Activated T-helper 9 cell treated with anti-CD3 and anti-CD28 coated beads, Interleukin-2, amount 50 U/mL, for 16 hours (primary cell): ENCODE measurements at places on chromosomes 11 and 22.

DNA sequence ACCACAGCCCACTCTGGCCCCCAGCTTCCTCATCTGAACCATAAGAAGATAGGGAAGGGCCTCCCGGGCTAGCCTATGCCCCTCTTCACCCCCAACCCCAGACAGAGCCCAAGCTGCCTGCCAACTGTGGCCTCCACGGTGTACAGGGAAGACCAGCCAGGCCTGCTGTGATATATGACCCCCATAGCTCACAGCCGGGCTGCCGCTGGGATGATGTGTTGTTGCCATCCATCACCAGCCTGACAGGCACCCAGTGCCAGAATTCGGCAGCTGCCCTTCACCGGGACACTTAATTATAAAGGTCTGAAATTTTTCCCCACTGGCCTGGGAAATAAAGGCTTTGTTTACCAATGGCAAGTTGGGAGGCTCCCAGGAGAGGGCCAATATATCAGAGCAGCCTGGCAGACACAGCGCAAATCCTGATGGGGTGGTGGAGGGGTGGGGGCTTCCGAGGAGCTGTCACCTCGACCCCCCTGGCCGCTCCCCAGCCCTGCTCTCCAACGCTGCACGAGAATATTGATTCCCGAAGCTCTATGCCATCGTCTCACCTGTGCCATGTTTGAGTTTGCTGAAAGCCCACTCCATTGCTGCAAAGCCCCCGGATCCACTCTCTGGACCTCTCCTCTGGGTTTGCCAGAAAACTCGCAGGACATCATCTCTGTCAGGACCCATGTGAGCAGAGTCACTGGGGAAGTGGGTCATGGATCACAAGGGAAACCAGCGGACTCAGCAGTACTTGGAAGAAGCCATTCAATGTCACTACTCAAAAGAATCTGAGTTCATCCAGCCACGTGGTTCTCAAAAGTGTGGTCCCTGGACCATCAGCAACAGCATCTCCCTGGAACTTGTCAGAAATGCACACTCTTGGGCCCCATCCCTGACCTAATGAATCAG is 296.9 kb downstream of the MN1 start:
- no peak for DNase-seq

DNA sequence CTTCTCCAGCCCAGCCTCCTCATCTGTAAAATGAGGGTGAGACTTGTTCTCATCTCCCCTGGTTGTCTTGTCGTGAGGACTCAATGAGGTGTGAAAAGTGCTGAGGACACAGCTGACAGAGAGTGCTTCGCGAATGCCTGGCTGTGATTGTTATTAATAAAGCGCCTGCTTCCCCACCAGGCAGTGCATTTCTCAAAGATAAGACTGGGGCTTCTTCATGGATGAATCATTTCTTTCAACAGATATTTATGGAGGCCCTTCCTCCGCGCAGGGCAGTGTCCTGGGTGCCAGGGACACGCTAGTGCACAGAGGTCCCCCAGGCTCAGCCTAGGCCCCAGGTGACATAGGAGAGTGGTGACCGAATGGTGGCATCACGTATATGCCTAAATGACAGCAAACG is 34.3 kb upstream of the SHISAL1 start:
- DNase-seq, result no peak

DNA sequence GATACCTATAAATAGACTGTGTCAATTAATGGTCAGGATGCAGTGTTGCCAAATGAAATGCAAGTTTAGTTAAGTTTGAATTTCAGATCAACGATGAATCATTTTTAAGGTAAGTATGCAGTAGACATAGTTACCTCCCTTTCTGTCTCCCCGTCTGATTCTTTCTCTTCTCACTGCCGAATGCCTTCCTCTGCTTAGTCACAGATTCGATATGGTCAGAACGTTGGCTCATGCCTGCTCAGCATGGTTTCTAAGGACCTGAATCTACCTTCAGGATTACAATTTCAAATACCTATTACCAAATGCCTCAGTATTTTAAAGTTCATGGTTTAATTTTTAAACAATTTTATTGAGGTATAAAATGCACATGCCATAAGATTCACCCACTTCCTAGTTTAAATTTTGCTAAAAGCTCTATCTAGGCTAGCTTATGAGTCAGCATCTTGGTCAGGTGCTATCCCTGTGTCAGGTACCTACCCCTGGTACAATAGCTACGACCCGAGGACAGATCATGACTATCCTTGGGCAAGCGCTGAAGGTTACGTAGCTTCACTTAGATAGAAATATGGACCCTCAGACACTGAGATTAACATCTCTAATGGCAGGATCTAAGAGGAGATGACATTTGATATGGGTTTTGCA is 78.2 kb upstream of the SPON1 start:
- no peak for DNase-seq

DNA sequence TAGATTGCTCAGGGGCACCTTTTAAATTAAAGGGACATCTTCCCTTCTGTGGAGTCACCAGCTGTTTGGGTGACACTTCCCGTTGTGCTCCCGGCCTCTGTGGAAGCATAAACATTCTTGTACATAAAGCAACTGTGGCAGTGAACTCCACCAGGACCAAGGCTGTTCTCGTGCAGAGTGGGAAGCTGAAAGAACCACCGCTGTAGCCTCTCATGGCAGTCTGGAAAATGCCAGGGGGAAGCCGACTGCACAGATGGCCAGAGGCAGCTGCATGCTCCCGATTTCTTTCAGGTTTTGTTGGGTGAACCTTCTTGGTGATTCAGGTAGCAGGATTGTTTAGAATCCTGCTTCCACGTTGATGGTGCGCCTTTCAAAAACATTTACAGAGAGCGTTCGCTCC is 10.3 kb downstream of the UBASH3B start:
- no peak for DNase-seq

DNA sequence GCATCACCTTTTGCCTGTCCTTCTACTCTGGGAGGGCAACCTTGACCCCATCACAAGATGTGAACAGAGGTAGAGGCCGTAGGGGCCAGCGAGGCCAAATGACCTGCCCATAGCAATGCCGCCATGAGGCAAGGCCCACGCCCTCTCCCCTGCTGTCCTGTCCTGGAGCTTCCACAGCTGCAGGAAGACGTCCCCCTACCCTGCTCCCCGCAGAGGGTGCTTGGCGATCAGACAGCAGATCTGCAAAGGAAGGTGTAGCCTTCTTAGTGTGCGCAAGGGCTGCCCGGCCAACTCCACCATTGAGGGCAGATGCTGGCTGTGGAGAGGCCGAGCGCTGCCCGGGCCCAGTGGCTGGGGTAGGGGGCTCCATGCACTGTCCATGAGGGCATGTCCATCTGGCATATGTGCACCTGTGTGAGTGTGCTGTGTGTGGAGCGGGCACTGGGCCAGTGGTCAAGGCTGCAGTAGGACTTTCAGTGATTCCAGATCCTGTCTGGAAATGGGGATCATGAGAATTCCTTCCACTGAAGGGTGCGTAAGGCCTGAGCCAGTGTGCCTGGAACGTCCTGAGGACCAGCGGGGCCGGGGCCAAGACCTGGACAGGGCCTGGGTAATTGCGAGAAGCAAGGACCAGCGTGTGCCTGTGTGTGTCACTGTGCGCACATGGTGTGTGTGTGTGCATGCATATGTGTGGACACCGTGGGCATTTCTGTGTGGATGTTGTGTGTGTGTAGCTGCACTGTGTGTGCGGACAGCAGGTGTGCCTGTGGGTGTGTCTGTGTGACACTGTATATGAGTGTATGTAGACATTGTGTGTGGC is 11.0 kb downstream of the TRPM5 start:
- no peak for DNase-seq

DNA sequence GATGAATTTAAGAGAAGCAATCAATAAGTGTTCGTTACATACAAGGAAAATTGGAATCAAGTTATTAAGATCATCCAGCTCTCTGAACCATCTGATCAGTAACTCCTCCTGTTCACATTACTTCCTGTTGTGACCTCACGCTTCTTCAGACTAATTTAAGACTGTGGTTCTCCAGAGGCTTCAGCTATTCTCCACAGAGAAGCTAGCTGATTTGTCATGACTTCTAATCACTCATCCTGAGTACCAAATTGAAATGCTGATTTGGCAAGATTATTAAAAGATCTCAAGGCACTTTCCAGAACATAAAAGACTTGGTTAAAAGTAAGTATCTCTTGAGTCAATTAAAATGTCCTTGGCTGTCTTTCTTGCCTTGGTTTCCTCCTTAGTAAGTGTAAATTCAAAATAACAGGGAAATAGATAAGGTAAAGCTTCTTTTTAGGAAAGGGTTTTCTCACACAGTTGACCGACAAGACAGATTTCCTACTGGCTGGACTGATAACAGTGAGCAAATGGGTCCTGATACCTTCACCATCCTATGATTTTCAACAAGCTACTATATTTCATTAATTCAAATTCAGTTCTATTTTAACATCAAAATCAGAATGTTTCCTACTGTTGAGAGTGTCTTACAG is 38.5 kb downstream of the GAB2 start:
- DNase-seq, result no peak

DNA sequence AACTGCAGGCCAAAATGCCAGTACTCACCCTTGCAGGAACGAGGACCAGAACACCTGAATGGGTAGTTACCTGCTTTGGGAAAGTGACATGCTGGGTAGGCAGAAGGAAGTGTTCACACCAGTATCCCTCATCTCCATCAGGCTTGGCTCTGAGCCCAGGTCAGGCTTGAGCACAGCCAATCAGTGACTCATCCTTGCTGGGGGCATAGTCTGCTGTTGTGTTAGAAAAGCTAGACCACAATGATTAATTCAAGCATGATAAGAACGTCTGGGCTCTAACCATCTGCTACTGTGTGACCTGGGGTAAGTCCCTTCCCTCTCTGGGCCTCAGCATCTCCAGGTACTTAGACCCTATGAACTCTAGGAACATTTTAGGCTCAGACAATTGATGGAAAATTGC is 450.4 kb downstream of the MIAT start:
- no peak for DNase-seq

GRCh38 chr11:81339521-81339920 is 1394.1 kb downstream of the FAM181B start:
- DNase-seq, result no peak

DNA sequence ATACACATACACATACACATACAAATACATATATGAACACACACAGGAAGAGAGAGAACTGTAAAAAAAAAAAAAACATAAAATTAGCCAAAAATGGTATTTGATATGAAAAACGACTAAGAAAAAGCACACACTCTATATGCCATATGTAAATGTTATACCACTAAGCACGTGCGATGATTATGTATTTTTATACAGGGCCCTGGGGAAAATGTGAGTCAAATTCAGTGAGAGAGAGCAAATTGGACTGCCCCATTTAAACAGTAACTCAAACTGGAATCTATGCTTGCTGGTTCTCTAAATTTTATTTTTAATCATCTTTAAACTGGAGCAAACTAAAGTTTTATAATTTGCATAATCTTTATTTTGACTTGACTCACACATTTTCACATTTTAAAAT is 197.8 kb upstream of the MTNR1B start:
- no peak for DNase-seq

- no peak for DNase-seq
Observed at GRCh38 chr11:56819916-56820315, 71.4 kb upstream of the OR9G4 start.

GRCh38 chr11:15761235-15761634 is 595.1 kb downstream of the SOX6 start:
- DNase-seq, result no peak

- no peak for DNase-seq
Observed at GRCh38 chr11:83158965-83159901, 2.3 kb downstream of the PCF11 start.

DNA sequence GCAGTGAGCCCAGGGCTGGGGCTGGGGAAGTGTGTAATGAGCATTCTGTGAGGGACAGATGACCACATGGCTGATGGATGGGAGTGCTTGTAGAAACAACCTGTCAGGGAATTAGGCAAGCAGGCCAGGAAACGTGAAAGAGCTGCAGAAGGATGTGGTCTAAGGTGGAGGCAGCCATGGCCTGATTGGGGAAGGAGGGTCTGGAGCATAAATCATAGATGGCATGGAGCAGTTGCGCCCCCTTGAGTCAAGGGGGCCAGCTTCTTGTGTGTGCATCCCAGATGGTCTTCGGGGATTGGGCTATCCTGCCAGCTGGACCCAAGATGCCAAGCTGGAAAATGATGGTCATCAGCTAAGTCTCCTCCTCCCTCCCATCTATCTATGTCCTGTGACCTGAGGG is 119.4 kb upstream of the CLPB start:
- no peak for DNase-seq

- DNase-seq, result no peak
Observed at GRCh38 chr11:72762641-72763304, 10.6 kb upstream of the ARAP1 start.

- peak; percentile 22 for DNase-seq
Observed at GRCh38 chr22:23402275-23403151, 177.6 kb downstream of the IGLL1 start.

GRCh38 chr22:43666457-43666856 is 145.6 kb downstream of the EFCAB6 start:
- DNase-seq, result no peak

DNA sequence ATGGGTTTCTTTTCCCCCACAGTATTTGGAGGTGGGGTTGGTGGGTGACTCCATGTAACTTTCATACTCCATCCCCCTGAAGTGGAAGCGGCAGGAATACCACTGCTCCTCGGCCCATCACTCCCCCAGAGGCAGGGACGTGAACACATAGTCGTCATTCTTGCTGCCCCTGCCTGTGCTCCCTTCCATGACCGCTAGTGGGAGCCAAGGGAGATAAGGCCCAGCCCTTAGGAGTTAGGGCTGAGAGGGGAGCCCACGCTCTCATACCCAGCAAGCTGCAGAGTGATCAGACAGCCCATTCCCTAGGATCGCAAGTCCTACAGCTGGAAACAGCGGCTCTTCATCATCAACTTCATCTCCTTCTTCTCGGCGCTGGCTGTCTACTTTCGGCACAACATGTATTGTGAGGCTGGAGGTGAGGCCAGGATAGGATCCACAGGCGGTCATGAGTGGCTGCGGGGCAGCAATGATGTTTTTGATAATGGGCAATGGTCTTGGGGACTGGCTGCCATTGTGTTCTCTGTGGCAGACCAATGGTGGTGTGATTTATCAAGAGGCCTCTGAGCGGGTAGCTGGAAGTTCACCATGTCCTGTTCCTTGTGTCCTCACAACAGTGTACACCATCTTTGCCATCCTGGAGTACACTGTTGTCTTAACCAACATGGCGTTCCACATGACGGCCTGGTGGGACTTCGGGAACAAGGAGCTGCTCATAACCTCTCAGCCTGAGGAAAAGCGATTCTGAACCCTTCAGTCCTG is 15.9 kb downstream of the RHOG start:
- peak; percentile 66 for DNase-seq

- no peak for DNase-seq
Observed at GRCh38 chr11:126628790-126629621, 273.5 kb downstream of the ST3GAL4 start.

GRCh38 chr22:25110846-25111578 is 88.6 kb upstream of the CRYBB3 start:
- peak; percentile 13 for DNase-seq

DNA sequence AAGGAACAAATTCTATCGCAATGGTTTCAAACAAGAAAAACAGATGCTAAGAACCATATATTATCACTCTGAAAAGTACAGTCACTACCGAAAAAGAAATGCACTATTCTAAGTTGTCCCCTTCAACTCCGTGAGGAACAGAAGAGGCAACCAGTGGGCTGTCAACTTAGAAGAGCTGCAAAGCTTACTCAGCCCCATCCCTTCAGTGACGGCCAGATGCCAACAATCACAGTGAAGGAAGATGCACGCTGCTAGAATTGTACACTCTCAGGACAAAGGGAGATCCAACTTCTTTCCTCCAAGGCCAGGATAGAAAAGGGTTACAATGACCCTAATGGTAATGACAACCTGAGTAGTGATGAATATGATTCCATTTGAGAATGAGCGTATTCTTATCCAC is 38.5 kb upstream of the CHKA start:
- DNase-seq, result no peak

- DNase-seq, result no peak
Observed at GRCh38 chr11:108495326-108495725, 2.9 kb downstream of the POGLUT3 start.
